ENCODE measurements at places on chromosomes 1 and 21.

- DNase-seq: peak; percentile 57
Measured at GRCh38 chr1:204359474-204360255, at the start of gene PLEKHA6. TSS of gene PLEKHA6 (minus strand) at chr1:204359929. CDS start at chr1:204273727, 86,202 bp downstream.

- DNase-seq: no peak
Measured at GRCh38 chr21:37837381-37837780, 78.9 kb downstream of the KCNJ6 start.

GRCh38 chr1:1179346-1179982 is 5.8 kb downstream of the TTLL10 start:
- no peak for DNase-seq

DNA sequence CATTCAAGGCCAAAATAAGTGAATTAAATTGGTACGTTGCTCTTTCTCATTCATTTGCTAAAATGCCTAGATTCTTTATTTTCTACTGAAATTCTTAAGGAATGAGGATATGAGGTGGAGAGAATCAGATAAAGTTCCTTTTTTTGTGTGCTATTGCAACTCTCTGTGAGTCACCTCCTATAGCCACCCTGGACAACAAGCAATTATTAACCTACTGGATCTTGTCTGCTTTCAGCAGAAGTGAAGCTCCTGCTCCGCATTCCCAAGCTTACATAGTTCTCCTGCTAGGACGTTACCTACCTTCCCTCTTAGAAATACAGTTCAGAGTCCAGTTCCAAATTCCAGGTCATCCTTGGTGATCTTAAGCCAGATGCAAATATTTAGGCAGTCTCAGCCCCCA is 4.8 kb upstream of the KCNJ6 start:
- peak; percentile 32 for DNase-seq

DNA sequence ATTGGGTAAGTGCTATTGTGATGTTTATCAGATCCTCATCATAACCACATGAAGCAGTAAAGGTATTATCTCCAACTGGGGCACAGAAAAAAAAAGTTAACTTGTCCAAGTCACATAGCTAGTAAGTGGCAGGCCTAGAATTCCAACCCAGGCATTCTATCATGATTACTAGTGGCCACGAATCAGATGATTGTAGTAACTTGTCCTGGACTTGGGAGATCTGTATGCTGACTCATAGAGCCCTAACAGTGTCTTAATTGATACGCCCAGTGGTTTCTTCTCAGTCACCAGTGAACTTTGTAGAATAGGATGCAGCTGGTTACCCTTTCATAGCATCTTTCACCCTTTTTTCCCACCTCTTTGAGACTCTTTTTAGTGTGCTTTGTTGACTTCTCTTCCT is 91.1 kb upstream of the UBE2U start:
- DNase-seq: peak; percentile 83

- DNase-seq: no peak
Measured at GRCh38 chr21:45580181-45580575, 37.9 kb upstream of the SLC19A1 start.

GRCh38 chr1:53047737-53048736 is 14.0 kb upstream of the PODN start:
- DNase-seq: peak; percentile 66

DNA sequence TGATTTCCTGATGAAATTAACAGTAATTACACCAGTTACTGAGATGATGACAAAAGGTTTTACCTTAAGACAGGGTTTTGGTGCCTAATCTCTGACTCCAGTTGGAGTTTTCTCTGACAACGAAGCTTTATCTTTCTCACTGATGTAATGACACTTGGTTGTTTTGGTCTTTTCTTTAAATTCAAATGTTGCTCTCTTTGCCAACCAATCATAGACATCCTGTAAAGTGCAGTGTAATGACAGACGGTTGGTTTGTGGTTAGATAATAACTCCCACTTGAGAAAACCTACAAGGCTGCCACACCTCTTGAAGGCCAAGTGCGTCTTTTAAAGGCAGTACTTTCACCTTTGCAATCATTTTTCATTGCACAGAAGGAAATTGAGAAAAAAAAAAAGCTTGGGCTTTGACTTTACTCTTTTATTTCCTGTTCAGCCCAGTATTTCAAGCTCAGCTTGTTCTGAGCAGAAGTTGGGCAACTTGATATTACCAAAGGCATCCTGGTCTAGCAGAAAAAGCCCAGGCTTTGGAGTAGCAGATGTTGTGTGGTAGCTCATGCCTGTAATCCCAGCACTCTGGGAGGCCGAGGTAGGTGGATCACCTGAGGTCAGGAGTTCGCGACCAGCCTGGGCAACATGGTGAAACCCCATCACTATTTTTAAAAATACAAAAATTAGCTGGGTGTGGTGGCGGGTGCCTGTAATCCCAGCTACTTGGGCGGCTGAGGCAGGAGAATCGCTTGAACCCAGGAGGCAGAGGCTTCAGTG is 14.9 kb downstream of the PDIK1L start:
- no peak for DNase-seq

DNA sequence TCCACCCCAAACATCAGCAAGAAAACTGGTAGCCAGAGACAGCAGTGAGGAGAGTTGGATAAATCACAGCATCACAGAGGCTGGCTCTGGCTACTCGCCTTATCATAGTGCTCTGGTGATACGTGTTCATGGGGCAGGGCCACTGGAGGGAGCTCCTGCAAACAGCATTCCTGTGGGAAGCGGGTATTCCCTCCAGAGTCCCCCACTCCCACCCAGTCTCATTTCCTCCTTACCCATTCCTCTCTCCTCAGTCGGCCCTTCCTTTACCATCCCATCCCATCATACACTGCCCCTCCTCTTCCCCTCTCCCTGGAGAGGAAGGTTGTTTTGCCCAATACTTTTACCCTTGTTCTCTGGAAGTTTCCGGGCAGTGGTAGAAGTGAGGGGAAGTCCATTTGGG is 7.1 kb downstream of the NHLH2 start:
- no peak for DNase-seq

DNA sequence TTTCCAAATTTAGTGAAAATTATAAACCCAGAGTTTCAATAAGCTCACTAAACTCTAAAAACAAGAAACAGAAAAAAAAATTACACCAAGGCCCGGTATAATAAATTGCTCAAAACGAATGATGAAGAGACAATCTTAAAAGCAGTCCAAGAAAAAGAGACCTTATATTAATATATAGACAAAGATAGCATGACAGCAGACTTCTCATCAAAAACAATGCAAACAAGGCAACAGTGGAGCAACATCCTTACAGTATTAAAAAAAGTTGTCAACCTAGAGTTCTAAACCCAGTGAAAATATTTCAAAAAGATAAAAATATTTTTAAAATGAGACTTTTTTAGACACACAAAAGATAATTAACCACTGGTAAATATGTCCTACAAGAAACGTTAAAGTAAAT is 46.7 kb downstream of the KIFAP3 start:
- no peak for DNase-seq

GRCh38 chr21:15761507-15762100 is 31.8 kb downstream of the USP25 start:
- no peak for DNase-seq

DNA sequence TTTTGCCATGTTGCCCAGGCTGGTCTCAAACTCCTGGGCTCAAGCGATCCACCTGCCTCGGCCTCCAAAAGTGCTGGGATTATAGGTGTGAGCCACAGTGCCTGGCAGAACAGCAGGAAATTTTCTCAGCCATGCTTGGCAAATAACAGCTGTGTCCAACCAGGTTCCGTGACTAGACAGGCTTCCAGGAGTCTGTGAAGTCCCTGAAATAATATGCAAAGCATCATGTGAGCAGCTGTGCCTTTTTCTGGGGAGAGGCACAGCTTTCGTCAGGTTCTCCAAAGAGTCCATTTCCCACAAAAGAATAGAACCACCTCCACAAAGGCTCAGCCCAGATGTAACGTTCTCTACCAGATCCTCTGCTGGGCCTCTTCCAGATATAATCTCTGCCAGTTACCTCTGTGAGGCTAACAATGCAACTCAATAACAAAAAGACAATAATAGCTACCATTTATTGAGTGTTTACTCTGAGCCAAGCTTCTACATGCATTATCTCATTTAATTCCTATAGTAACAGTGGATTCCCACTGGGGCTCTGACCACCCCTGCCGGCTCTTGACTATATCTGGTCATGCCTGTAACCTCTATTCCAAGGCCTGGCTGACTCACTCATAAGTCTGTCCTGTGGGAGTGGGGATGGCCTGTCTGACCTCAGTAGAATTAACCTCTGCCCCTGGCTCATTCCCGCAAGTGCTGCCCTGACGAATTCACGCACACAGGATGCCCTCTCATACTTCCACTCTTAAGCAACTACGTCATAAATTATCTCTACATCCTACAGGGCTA is 4.0 kb upstream of the NKAIN1 start:
- DNase-seq: peak; percentile 27

- DNase-seq: peak; percentile 41
Measured at GRCh38 chr1:165369255-165369848, 12.8 kb upstream of the LMX1A start.

DNA sequence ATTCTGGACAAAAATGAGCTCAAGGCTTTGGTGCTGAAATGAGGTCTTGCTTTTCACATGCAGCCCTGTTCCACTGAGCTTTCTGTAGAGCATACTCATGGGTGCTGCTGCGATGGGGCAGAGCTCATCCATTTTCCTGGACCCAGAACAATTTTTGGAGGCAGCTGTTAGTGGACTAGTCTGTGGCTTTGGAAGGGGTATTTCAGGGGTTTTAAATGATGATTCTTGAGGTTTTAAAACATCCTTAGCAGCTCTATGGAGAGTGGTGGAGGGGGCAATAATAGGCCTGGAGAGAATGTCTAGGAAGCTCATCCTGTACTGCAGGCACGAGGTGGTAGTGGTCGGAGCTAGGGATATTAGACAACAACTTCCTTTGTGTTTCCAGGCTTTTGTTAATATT is 16.5 kb downstream of the NOS1AP start:
- no peak for DNase-seq

GRCh38 chr1:228035844-228036243 is 29.0 kb downstream of the WNT3A start:
- no peak for DNase-seq

DNA sequence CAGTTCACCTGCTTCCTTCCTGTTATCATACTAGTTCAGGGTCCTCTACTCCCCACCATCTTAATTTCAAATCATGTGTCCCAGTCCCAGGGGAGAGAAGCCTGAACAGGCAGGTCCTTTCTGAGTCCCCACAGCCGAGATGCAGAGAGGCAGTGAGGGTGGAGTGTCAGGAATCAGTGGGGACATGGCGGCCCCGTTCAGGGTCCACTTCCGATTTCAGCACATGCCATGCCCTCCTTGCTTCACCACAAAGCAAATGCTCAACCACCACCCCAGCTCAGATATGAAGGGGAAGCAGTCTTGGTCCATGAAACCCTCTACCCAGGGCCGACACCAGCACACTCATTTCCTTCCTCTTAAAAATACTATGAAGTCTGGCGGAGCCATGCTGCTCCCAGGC is 5.2 kb upstream of the SEMA4A start:
- no peak for DNase-seq

DNA sequence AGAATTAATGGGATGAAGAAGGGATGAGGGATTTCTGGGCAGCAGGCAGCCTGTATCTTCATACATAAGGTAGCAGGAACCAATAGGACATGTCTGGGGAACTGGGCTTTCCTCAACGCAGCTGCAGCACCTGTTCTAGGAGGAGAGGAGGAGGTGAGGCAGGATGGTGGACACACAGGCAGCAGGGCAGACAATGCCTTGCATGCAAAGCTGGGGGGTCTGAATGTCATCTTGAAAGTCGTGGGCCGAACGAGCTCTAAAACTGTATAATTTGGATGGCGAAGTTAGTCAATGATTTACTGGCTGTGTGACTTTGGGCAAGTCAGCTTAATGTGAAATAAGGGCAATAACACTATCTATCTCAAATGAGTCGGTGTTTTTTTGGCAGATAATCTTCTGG is 124.4 kb downstream of the BEND5 start:
- DNase-seq: no peak

DNA sequence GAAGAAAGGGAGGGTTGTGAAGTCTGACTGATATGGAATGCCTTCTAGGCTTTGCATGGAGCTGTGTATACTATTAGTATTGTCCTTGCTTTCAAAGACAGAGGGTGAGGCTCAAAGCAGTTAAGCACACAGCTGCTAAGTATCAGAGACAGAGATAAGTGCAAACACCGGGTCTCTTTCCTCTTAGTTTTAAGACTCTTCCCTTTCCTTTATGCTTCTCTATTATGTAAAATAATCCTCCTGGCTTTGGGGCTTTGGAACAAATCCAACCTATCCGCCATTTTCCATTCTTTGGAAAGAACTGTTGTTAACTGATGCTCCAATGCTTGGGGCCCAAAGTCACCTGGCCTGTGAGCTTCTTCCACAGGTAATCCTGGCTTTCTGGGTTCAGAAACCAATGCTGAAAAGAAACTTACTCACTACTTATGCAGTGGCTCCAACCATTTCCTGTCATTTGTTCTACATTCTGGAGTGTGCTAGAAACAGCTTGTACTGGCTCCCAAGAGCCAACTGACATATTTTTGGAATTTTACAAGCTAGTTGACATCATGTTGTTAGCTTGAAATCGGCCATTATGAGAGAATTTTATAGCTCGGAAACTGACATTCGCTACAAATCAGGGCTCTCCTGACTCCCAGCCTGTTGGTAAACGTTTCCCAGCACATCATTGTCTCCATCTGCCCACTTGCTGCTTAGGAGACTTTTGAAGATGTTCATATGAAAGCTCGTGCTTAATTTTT is 67.5 kb downstream of the DNTTIP2 start:
- DNase-seq: peak; percentile 44

GRCh38 chr1:168343566-168343965 is 62.9 kb downstream of the TBX19 start:
- DNase-seq: peak; percentile 11

DNA sequence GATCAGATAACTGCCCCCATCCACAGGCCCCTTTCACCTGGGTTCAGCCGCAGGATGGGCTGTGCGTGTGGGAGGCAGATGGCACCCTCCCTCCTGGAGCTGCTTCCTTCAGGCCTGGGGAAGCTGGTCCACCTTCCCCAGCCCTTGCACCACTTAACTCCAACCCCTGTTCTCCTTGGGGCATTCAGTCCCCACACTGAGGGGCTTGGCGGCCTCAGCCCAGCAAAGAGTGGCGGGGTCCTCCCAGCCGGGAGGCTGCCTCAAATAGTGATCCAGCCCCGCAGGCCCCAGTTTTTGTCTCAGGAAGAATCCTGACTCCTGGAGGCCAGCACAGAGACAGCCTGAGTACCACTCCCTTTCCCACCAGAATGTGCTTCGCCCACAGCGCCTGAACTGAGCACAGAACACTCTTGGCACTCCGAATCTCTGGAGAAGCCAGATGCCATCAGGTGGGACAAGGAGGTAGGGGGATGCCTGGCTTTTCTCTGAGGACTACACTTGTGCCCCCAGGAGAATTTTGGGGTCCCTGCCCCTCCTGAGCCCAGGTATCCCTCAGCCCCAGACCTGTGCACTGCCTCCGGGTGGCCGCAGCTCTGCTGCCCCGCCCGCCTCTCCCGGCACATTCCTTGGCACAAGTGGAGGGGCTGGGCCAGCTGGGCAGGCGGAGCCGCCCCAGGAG is 936 bp downstream of the PAQR6 start:
- DNase-seq: no peak
